ENCODE measurements at places on chromosomes 2 and 18.

DNA sequence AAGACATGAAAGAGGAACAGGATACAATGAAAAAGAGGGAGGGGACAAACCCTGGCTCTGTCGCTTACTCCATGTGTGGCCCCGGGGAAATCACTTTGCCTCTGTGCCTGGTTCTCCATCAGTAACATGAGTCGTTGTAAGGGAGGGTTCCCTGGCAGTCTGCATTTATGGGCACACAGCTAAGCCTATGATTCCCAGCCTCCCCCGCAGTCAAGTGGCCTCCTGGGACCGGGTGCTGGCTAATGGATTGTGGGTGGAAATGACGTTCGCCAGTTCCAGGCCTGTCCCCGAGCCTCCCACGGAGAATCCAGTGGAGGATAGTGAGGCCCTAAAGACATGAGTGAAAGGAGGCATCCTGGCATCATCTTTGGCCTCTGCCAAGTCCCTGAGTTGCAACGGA lies 42.7 kb downstream of the SFXN5 start:
- DNase-seq: no peak

DNA sequence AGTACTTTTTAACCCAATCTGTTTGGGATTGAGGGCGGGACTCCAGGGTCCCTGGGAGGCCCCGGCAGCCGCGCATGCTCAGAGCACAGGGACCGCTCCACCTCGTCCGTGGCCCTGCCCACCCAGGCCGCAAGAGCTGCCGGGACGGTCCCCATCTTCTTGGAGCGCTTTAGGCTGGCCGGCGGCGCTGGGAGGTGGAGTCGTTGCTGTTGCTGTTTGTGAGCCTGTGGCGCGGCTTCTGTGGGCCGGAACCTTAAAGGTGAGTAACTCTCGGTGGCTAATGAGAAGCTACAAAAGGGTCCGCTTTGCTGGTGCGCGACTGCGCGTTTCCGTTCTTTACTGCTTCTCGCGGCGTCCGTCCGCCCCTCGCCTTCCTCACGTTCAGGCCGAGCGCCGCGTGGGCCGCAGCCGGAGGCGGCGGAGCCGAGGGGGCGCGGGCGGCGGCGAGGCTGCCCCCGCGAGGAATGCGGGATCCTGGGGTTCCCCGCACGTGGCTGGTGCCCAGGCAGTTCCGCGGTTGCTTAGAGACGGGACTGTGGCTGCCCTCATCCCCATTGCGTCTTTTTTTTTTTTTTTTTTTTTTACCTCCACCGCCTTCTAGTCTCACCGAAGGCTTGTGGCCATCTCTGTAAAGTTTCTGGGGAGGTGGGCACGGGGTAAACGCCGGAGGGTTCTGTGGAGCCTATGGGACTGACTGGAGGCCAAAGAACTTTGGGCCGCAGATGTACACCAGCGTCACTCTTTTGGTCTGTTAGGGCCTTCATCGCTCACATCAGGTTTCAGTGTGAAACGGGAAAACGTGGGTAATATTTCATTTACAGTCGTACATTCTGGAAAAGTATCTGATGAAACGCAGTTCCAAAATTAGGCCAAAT lies at the start of gene SSB:
Gene SSB, plus strand, starts transcription at position 154 of the 875 bp plus-strand sequence. CDS start 2,090 bp downstream, outside the sequence.
- DNase-seq: peak; percentile 90

DNA sequence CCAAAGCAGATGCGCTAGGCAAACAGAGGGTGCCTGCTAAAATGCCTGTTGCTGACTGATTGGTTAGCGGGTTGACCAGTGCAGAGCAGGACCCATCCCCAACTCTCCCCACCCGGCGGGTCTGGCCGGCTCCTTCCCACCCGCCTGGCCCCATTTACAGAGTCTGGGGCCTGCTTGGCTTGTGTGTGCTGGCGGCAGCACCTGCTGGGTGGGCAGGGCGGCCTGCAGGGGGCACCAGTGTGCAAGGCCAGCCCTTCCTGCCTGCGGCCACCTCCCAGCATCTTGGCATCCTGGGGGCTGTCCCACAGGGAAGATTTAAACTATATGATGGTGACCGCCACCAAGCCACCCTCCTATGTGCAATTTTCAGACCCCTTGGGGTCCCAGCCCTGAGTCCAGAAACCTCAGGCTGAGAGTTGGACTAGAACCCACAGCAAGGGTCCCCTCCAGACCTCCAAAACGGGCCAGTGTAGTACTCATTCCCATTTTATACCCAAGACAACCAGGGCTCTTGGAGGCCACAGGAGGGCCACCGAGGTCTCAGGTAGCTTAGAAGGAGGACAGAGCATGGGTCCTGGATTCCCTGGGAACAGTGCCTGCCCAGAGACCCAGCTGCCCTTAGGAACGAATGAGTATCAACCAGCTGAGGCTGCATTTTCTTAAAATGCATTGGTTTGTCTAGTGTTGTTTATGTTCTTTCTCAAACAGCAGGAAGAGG lies 173.6 kb downstream of the SMAD7 start:
- DNase-seq: peak; percentile 44

GRCh38 chr18:40469316-40469715 lies 1485.7 kb upstream of the PIK3C3 start:
- no peak for DNase-seq

DNA sequence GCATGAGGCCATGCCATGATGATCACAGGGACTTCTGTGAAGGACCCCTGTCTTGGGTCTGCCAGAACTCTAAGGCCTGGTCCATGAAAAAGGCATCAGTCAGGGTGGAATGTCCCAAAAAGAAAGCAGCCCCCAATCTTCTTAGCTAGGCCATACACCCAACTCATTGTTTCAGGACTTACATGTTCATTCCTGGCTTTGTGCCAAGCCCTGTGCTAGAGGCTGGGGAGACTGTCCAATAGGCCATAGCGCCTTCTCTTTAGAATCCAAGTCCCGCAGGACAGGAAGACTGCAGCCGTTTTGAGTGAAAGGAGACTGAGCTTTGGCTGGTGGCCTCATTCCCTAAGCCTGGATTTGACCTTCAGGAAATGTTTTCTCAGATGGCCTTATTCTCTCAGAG lies 247.3 kb downstream of the PRKCE start:
- DNase-seq: no peak

Measured in midbrain (tissue), 1 donor.